Panc1 (cell line): ENCODE measurements at places on chromosomes 5 and 9. TPM values are rescaled to one million over a fixed set of nuclear protein-coding genes. Genes with fewer than 3 reads are reported as not detected.

Gene PFN3
- not detected for total RNA-seq

Gene GNA14
- total RNA-seq = 0.15 TPM

Gene C9
- 0.05 TPM for total RNA-seq

Gene DMRT3
- not detected for total RNA-seq

Gene GRPEL2
- total RNA-seq = 30.1 TPM

Gene PCDHGC5
- 0.36 TPM for total RNA-seq

Gene KCNMB1
- not detected for total RNA-seq

Gene ISCA1
- total RNA-seq = 19.9 TPM
